CD4-positive, alpha-beta T cell treated with Interleukin-10 for 1 hour (primary cell): ENCODE measurements at places on chromosomes 6 and 20.

- DNase-seq = no peak
Measured at GRCh38 chr20:21241406-21241805, 61.7 kb upstream of the XRN2 start.

- DNase-seq = no peak
Measured at GRCh38 chr6:12024699-12025434, 12.8 kb downstream of the HIVEP1 start.

GRCh38 chr20:995170-995569 lies 6.9 kb downstream of the RSPO4 start:
- no peak for DNase-seq

- no peak for DNase-seq
Measured at GRCh38 chr6:97697456-97697855, 414.4 kb upstream of the MMS22L start.

DNA sequence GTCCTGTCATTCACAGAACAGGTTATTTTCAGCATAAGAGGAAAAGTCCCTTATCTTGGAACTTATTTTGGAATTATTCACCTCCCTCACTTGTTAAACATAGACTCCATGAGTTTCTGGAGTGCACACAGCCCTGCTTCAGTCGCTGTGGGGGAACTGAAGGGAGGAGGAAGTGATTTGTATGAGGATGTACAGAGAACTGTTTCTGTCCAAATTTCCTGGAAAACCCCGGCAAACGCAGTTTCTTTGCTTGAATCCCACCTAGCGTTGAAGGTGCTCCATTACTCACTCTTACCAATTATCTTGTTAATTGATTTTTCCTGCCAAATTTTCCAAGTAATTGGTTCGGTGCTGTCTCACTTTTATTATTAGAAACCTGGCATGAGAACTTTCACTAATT lies 78.0 kb upstream of the AGPAT4 start:
- no peak for DNase-seq

GRCh38 chr6:80640176-80640575 lies 533.7 kb downstream of the BCKDHB start:
- no peak for DNase-seq

GRCh38 chr20:57043669-57044268 lies 222.7 kb downstream of the BMP7 start:
- no peak for DNase-seq

DNA sequence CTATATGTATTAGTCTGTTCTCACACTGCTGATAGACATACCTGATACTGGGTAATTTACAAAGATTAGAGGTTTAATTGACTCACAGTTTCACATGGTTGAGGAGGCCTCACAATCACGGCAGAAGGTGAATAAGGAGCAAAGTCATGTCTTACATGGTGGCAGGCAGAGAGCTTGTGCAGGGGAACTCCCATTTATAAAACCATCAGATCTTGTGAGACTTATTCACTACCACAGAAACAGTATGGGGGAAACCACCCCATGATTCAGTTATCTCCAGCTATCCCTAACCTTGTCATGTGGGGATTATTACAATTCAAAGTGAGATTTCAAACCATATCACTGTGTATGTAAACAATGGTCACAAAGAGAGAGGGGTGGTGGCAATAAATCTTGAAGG lies 6.6 kb downstream of the CST8 start:
- no peak for DNase-seq

- DNase-seq = no peak
Measured at GRCh38 chr20:3754276-3754630, 13.3 kb downstream of the ADISSP start.

DNA sequence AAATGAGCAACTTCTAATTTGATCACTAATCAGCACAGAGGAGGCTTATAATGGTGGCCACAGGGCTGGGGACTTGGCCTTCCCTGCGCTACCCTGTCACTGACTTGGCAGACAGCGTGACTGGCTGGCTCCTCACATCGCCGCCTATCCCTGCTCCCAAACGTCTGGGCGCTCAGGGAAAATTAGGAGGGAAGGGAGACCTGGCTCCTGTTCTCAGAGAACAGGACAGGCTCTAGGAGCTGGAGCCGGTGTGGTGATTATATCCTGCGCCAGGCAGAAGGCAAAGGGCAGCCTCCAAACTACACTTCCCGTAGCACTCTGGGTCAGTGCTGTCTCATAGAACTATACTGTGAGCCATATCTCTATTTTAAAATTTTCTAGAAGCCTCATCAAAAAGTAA lies 53.4 kb downstream of the VEGFA start:
- DNase-seq = no peak

DNA sequence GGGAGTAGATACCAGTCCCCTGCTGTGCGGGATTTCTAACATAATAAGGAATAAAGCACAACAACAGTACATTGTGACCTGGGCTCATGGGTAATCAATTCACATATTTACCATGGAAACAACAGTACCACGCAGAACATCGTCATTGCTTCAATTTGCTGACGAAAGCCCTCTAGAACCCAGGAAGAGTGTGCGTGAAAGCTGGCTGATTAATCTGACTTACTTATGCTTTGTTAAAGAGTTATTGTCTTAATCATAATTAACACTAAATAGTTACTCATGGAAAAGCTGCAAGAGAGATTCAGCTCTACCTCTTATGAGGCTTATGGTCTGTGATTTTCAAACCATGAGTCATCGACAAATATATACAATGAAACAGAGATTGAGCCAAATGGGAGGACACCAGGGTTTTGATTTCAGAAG lies 644.3 kb upstream of the AGPAT4 start:
- DNase-seq = no peak

- no peak for DNase-seq
Measured at GRCh38 chr6:88725111-88725975, 238.1 kb downstream of the RNGTT start.

DNA sequence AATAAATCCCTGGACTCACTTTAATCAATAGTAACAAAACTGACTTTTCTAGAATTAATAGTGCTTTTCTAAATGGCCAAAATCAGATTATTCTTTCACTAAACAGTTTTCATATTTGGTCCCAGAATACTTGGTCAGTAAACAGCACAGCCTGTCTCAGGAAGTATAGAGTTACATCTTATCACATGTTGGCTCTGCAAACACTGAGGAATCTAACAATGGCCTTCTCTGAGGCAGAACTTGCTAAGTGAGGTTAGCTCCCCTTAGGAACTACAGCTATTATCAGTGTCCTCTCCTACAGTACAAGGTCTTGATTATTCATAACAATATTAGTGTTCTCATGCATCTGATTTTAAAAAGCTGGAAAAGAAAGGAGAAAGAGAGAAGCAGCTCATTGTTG lies 1622.8 kb downstream of the HACE1 start:
- no peak for DNase-seq

DNA sequence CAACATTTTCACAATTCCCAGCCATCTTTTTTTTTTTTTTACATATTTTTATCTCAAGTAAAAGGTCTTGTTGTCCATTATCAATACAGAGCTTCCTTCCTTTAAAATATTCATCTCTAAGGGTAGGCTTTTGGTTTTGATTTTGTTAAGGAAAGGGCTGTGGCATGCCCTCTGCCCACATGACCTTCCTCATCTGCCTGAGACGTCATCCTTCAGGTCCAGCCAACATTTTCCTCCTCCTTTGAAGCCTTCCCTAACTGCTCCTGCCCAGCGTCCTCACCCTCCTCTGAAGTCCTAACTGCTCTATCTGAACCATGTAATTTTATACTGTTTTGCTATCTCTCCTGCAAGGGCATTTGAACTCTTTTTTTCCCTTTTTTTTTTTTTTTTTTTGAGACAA lies 73.9 kb upstream of the TGM3 start:
- no peak for DNase-seq

- DNase-seq = no peak
Measured at GRCh38 chr6:107179004-107179403, 63.7 kb upstream of the BEND3 start.

GRCh38 chr6:85252085-85252484 lies 197.8 kb upstream of the NT5E start:
- no peak for DNase-seq

GRCh38 chr6:138795809-138796603 lies at the start of gene ECT2L:
ECT2L (plus strand) TSS chr6:138796087; CDS start chr6:138813275, 17,188 bp downstream.
- no peak for DNase-seq

- DNase-seq = no peak
Measured at GRCh38 chr6:111808493-111808892, 64.8 kb downstream of the FYN start.

- DNase-seq = no peak
Measured at GRCh38 chr20:59178983-59179595, 15.5 kb downstream of the ZNF831 start.

GRCh38 chr6:36068586-36068985 lies 41.0 kb downstream of the MAPK14 start:
- DNase-seq = no peak

- DNase-seq = peak; percentile 78
Measured at GRCh38 chr20:47727170-47727880, 58.0 kb downstream of the SULF2 start.

- peak; percentile 1 for DNase-seq
Measured at GRCh38 chr6:163180874-163181541, 233.5 kb upstream of the QKI start.

GRCh38 chr6:74734901-74735300 lies 471.0 kb downstream of the COL12A1 start:
- DNase-seq = no peak

DNA sequence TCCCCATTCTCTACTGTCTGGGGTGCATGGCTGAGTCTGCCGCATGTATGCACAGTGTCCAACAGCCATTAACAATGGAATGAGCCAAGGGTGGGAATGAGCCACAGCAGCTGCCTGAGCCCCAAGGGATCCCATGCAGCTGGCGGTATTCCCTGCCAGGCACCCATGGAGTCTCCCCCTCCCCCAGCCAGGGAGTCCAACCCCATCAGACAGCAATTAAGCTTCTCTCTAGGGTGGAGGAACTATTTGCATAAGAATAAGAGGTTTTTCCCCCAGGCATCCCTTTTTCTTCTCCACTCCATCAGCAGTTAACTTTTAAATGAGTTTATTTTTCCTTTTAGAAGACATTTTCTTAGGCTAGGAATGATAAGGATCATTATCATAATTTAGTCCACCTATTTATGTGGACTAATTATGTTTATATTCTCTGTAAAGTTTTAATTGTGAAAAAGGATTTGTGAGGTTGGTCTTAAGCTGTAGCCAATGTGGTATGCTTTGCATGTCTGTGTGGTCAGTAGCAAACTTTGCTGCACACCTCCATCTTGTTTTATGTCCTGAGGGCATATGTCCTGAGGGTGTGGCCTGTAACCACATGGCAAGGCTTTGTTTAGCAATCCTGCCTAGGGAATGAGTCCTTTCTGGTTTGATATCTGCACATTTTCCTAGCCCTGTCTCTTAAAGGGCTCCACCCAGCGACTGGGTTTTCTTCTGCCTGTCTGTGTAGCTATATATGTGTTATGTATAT lies 158.9 kb upstream of the OLIG3 start:
- DNase-seq = no peak

DNA sequence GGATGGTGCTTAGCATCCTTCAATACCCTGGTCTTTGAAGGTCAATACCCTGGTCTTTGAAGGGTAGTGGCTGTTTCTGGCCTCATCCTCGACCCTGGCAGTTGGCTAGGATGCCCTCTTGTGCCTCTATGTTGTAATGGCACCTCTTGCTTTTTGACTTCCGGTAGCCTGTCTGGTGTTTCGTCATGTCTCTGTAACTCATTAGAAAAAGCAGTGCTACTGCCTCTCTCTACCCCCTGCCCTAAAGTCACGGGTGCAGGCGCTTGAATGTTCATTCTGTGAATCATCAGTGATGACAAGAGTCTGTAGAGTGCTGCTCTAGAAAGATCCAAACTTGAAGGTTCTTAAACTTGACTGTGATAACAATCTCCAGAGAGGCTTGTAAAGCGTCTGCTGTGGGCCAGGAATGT lies 28.3 kb downstream of the RSPO4 start:
- peak; percentile 35 for DNase-seq

- DNase-seq = peak; percentile 47
Measured at GRCh38 chr6:111096246-111096645, 8.9 kb downstream of the SLC16A10 start.

DNA sequence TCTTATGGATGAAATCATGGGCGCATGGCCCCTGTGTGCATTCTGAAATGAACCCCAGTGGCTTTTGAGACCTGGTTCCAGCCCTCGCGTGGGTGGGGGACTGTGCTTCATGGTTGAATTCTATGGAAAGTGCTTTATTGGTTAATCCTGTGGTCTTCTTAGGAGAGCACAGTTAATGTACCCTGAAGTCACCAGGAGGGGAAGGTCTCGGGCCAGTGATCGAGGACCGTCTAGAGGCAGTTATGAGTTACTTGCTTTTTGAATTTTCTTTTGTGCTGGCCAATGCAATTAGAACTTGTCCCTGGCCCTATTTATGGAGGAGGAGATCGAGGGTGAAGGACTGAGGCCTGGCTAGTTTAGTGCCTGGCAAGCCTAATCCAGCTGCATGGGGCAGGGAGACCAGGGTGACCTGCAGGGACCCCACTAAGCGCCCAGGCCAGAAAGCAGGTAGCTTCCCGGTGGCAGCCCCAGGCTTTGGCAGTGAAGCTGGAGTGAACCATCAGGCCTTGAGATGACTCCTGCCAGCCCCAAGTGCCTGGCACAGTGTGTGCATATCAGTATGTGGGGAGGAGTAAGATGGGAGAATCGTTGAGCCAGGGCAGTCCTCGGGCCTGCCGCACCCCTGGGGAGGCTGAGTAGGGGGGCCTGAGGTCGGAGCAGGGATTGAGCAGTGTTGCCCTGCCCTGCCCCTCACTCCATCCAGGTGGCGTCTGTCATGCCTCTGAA lies 144.6 kb upstream of the RNF24 start:
- no peak for DNase-seq

DNA sequence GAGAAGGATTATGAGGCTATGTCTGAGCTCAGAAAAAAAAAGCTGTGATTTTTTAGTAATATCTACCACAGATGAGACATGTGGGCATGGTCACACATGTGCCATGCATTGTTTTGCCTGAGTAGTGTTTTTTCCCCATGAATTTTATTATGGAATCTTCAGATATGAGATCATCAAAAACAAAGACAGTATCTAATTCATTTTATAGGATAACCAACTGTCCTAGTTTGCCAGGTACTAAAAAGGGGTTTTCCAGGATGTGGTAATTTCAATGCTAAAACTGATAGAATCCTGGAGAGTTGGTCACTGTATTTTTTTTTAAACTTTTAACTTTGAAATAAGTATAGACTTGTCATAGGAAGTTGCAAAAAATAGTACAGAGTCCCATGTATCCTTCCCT lies 127.4 kb upstream of the MAP3K7 start:
- DNase-seq = no peak

DNA sequence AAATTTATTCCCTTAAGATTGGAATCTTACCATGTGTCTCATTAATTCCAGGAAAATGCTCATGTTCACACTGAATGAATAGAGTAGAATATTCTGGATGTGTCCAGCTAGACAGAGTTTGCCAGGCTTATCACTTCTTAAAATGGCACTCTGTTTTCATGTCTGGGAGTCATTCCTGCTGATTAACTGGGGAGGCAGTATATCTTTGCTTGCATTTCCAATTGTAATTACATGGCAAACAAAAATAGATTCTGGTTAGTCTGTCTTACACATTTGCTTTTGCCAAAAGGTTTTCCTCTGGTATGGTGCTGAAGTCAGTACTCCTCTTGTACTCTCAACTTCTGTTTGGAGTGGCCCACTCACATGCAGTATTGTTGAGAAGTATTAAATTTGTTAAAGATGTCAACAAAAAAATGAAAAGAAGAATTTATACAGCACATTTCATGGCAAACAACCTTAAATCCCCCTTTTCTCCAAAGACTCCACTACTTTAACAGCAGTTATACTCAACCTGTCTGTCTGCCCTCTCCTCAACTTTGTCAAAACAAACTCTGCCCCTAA lies 70.2 kb downstream of the TENT5A start:
- DNase-seq = no peak

GRCh38 chr6:146650799-146651481 lies 52.2 kb downstream of the ADGB start:
- DNase-seq = no peak
